Myocyte (in vitro differentiated cells): ENCODE measurements at places on chromosomes 16 and 17.
A peak's percentile ranks its signal among the peaks of the same experiment; 100 is the strongest.

- no peak for DNase-seq
Observed at GRCh38 chr17:81096741-81097133, 61.8 kb downstream of the BAIAP2 start.

GRCh38 chr17:82491196-82491530, 28.4 kb upstream of the FOXK2 start:
- DNase-seq = no peak

DNA sequence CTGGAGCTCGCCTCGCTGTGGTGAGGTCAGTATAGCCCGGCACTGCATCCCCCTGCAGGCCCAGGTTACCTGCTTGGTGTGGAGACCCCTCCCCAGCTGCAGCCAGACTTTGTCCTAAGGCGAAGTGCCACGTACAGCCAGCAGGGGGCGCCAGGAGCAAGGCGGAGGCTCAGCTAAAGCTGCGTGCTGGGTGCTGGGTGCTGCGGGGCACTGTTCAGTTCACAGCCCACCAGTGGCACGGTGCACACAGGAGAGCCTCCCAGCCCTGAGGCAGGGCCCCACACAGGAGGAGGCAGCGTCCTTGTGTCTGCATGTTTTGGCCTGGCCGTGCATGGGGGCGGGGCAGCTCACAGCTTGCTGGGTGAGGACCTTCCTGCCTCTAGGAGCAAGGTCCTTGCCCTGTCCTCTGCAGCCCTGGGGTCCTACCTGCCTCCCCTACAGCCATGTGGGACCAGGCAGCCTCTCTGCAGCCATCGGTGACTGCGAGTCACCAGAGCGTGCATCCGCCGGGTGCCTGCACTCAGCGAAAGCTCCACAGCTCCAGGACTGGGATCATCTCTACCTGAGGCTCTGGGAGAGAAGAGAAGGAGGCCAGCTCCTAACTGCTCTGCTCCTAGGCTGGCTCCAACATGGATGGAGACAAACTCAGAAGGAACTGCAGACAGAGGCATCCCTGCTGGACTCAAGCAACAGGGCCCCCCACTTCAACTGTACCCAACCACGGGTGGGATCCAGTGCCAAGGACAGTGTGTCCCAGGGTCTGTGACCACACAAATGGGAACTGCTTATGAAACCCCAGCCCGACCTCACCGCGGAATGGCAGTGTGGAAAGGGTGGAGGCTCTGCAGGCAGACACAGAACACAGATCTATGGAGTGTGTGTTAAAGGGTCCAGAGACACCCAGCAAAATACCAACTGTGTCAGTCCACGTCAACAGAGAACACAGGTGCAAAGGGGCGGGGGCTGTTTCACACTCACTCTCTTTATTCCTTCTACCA, 19.0 kb downstream of the SLC7A5 start:
- peak; percentile 57 for DNase-seq

DNA sequence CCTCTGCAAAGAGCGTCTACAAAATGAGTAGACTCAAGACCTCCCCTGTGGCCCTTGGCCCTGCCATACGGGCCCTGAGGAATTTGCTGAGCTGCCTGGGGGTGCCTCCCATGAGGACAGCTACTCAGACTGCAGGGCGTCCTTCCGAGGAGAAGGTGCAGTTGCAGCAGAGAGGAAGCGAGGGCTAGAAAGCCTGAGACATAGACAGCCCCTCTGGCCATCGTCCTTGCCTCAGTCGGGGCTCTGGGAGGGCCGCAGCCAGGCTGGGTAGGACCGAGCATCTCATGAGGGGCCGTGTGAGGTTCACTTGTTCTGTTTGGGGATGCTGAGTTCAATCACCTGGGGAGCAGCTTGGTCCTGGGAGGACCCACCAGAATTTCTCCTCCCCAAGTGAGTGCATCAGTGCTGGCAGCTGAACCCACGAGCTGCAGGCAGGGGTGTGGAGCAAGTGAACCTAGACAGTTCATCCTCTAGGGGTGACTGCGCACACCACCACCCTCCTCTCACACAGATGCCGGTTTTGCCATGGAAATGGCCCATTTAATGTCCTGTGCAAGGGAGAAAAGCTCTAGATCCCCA, 20.3 kb downstream of the RAB11FIP4 start:
- DNase-seq = no peak

DNA sequence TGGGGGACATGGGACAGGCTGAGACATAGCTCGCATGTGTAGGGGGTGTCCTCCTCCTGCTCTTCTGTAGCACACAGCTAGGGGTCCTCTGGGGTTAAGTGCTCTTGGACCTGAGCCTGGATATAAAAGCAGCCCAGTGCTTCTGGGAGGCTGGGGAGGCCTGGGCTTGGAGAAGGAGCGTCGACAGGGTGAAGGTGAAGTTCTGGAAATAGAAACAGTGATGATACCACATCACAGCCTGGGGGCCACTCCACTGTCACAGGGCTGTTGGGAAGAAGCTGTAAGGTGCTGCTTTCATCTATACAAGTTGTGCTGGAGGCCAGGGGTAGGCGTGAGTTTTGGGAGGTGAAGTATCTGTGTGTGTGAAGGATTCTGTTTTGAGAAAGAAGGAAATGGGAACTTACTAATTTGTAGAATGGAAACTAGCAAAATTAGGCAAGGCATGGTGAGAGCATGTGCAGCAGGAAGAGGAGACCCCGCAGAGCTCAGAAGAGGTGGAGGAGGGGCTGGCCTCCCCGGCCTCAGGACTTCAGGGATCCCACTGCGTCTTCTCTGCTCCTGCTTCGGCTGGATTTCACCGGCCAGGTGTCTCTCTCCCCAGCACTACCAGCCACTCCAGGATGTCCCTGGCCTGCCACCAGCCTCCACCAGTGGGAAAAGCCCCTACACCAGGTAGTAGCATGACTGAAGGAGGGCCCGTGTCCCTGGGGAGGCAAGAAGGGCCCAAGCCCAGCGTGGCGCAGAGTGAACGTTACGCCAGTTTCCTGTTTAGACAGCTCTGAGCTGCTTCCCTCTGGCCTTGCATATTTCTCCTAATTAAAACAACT, 19.4 kb downstream of the PLCG2 start:
- DNase-seq = no peak

DNA sequence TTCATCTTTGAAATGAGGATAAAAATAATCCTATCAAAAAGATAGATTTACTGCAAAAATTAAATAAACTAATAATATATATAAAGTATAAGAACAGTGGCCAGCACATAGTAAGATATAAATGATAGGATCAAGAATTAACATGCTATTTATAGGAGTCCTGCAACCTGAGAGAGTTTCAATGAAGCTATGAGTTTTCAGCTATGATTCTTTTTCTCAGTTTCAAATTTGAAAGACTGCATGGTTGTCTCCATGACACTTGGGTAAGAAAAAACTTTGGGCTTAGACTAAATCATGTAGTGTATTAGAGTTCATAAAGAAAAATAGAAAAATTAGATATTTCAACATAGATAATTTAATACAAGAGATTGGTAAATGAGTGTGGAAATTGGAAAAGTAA, 817.8 kb upstream of the KIF2B start:
- no peak for DNase-seq

DNA sequence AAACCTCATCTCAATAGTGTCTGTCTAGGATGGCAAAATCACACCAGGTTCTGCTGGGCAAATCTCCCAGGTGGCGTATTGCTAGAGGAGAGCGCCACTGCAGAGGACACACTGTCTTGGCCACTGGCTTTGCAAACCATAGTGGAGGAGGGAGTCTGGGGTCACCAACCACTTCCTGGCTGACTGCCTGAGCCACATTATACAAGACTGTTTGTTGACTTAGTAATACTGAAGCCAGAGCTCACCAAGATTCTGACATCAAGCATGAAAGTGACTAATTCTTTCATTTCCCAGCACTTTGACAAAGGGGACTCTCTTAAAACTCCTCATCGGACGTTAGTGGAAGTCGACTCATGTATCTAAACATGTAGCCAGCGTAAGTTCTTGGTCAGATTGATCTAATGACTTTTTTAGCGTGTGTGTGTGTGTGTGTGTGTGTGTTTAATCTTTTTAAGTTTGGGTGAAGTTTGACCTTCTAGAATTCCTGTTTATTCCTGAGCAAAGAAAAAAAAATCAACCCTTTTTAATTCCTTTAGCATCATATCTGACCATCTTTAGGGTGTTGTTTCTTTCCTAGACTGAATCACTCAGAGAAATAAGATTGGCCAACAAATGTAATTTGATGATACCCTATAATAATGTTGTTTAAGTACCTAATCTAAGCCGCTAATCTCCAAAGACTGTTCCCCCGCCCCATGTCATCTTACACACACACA, 13.7 kb downstream of the PITPNC1 start:
- peak; percentile 60 for DNase-seq

DNA sequence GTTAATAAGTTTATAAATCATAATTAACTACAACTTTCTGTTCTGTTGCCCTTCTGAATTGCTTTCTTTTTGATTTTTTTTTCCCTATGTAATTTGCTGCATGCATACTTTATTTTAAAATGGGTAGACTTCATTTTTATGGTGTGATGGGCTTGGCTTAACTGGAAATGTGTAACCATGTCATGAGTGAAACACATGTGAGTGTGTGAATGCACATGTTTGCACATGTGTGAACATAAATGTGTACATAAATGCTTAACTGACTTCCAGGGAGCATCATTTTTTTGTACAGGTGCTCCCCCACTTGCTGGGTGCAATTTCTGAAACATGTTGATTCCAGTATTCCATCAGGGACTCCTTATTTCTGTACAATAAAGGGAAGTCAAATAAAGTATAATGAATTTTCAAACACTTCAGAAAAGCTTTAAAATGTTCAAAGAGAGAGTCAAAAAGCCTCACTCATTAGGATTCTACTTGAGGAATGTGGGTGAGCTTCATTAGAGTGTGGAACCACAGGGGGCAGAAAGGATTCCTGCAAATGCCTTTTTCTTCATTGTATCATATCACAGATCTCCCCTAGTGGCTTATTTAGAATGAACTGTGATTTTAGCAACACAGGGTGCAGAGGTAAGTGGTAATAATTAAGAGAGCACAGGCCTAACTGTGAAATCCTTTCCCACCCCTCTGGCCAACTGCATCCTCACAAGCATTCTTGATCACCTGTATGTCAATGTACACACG, 31.7 kb upstream of the CDH11 start:
- no peak for DNase-seq

- DNase-seq = no peak
Observed at GRCh38 chr16:998211-998610, 16.6 kb downstream of the SOX8 start.

GRCh38 chr17:37026531-37026869, 77.7 kb downstream of the AATF start:
- no peak for DNase-seq

DNA sequence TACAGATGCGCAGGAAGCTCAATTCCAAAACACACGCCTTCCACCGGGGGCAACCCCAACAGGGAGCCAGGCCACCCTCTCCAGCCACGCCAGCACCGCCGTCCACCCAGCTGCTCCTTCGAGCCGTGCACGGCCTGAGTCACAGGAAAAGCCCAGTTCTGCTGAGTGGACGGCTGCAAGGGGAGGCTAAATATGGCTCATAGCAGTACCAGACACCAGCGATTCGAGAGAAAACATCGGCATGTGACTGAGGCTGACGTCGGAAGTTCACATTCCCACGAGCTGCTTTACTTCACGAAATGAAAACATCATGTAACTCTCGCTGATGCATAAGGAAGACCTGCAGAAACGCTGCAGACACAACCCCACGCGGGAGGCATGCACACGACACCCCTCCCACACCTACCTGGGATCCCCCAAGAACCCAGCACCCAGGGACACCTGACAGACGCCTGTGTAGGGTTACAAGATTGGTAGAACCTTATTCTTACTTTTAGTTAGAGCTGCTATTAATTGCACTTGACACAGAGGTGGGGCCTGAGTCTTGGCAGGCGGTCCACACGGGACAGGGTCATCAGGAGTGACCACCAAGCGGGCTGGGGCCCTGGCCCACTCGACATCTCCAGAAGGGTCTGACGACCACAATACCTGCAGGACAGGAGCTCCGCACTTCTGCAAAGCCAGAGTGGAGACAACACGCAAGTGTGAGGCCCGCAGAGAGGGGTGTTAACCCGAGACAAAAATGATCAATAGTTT, 116.8 kb downstream of the ANKRD11 start:
- peak; percentile 81 for DNase-seq

DNA sequence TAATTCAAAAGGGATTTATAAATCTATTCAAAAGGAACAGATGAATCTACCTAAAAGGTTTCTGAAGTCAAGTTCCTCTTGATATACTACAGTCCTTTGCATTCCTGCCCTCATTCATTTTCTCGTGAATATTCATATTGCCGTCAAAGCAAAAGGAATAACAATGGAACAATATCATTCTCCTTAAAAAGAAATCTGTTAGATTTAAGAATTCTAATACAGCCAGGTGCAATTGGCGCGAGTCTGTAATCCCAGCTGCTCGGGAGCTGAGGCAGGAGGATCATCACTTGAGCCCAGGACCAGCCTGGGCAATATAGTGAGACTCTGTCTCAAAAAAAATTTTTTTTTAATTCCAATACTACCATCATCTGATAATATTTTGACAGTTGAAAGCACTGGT, 130.3 kb downstream of the BRIP1 start:
- DNase-seq = no peak

DNA sequence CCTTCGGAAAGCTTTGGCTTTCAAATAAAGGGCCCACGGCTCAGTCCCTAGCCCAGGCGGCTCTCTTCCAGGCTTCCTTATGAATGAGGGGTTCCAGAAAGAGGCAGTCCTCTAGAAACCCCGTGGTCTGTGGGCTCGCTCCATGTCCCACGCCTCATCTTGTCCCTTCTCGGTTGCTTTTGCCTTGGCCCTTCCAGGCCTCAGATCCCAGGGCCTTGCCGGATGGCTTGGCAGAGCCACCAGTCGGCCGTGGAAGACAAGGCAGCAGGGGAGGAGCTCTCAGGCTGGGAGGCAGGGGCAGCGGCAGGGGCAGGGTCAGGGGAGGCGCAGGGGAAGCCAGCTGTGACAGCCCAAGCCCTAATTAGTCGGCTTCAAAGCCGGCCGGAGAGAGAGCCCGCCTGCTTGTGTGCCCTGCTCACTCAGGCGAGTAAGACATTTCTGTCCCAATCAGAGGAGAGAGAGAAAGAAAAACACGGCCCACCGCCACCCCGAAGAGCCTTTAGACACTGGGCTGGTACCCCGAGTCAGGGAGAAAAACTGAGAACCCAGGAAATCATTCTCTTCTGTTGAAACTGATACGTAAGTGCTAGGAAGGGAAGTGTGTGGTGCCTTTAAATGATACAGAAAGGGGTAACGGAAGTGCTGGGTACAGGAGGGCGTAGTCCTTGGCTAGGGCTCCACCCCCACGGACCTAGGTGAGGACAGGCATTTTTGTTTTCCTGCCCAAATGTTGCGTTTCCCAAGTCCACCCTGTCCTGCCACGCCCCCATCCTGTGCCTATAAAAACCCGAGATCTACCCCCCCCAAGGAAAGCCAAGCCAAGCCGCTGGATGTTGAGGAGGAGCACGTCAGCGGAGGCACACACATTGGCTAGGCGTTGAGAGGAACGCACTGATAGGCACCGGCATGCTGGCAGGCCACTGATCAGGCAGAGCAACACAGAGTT, 27.8 kb upstream of the MEIOC start:
- DNase-seq = no peak

GRCh38 chr17:8255499-8255898, 6.4 kb downstream of the PFAS start:
- DNase-seq = no peak
